Activated CD4-positive, CD25-positive, alpha-beta regulatory T cell (primary cell): ENCODE measurements at places on chromosomes 7 and 10.

GRCh38 chr7:376306-377079 is 86.5 kb downstream of the FOXL3 start:
- DNase-seq: no peak

DNA sequence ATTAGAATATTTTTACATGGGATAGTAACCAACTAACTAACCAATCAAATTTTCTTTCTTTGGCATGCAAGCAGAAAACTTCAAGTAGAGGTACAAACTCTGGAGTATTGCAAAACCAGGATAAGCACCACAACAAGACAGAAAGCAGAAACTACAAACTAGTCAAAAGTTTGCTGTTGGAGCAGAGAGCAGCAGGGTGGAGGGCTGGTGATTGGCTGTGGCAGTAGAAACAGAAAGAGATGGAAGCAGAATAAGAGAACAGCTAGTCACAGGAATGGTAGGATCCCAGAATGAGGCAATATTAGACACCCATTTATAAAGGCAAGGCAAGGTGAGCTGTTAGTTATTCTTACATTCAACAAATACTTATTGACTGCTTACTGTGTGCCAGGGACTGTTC is 6.8 kb upstream of the MACC1 start:
- no peak for DNase-seq

DNA sequence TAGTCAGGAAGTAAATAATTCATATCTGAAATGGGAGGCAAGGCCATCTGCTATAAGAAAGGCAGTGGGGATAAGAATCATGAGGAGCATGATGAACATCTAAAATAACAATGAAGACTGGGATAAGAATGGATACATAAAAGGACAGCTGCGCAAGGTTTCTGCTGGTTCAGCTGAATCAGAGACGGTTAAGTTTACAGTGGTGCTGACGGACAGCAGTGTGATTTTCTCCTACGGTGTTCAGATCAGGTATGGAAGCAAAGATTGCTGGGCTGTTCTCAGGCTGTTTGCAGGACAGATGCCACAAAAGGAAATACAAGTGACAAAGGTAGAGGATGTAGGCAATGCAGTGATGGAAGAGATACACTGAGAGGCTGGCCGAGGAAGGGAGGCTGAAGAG is 8.4 kb downstream of the CYCS start:
- no peak for DNase-seq

GRCh38 chr7:73585196-73585595 is 6.8 kb upstream of the TBL2 start:
- no peak for DNase-seq
